NCI-H1092 treated with DMSO at 0.1 percent for 48 hours (cell line): ENCODE measurements at places on chromosomes 7 and 10.

DNA sequence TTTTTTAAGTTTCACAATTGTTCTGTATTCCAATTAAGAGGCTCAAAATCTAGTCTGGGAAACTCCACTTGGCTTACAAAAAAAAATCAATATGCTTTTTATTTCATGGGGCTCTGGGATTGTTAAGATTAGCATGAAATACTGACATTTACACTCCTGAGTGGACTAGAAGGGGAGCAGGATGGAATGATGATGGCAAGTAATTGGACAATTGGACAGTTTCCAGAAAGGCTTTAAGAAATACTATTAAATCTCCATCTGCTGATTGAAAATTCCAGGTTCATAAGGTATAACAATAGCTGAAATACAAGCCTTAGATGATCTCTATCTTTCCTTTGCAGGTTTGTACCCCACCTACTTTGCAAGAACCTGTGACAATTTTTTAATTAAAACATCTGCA is 184.4 kb downstream of the LRRTM3 start:
- DNase-seq = peak; percentile 83

DNA sequence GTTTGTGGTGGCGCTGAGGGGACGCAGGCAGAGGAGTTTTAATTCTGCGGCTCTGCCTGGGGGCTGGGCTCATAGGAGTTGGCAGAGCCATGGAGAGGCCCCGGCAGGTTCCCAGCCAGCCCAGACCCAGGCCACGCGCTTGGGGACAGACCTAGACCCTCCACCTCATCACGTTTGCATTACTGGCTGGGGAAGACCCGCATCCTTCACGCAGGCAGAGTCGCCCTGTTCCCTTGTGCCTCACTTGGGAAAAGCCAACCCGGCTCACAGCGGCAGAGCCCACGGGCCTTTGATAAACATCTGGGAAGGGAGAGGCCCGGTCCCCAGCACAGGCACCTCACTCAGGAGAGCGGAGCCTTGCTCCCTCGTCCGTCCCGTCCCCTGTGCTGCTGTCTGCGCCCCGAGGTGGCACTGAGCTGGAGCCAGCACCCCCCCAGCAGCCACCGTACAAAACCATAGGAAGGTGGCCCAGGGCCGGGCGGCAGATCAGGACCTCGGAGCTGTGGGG is 112.8 kb downstream of the CYTH3 start:
- DNase-seq = no peak

- no peak for DNase-seq
These were observed 179.5 kb downstream of the ZWINT start for GRCh38 chr10:56181607-56182006.

GRCh38 chr7:131061158-131061557 is 266.5 kb upstream of the MKLN1 start:
- DNase-seq = no peak

GRCh38 chr7:147809786-147810185 is 780.8 kb upstream of the C7orf33 start:
- DNase-seq = no peak

DNA sequence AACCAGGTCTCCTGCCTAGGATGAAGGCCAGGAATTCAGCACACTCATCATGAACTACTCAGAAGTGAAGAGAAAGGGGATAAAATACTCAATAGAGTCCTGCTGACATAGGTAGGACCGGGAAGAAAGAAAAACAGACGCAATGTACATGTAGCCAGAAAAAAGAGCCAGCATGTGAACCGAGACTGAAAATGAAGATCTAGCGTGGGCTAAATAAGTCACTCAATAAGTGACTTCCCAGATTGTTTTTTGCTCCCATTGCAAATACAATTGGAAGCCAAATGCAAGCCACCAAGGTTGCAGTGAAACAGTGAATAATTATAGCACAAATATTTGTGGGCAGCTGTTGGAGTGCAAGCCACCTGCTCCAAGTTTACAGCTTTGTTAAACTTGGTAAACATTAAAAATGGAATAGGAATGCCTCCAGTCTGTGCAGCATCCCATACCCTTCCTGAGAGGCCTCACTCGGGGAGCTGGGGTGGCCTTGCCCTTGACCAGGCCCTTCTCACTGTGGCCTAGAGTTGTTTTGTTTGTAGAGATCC is 34.7 kb upstream of the HPS1 start:
- DNase-seq = no peak
